ENCODE measurements at places on chromosomes 1 and 21.

GRCh38 chr1:244761279-244761678 is 74.2 kb upstream of the COX20 start:
- DNase-seq, result no peak

GRCh38 chr21:39118604-39119215 is 64.5 kb downstream of the PSMG1 start:
- DNase-seq, result no peak

- DNase-seq, result no peak
Measured at GRCh38 chr1:217230412-217230811, 400.5 kb downstream of the GPATCH2 start.

- no peak for DNase-seq
Measured at GRCh38 chr1:44539991-44540730, 134.1 kb downstream of the TMEM53 start.

DNA sequence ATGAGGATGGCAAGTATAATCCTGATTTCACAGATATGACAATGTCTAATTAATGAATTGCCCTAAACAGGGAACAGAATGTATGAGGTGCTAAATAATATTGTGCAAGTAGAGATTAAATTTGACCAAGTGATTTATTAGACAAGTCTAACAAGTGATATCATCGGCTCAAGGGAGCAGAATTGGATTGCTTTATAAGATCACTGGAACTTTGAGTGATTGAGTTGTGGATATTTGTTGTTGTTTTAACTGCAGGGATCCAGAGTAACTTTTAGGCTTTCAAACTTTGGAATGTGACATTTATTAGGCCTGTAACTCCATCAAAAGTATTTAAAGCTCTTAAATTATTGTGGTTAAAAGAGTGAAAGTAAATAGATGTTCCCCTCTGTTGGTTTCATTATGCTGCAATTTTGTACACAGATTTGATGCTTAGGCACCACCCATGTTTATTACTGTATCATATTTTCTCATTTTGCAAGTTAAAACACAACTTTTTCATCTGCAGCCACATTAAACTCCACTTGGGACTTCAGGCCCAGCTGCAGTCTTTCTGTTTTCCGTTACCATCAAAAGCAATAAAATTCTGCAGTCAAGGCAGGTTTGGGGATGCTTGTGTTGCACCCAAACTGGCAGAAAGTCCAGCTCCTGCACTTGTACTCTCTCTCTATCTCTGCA is 206.6 kb downstream of the HLX start:
- no peak for DNase-seq

DNA sequence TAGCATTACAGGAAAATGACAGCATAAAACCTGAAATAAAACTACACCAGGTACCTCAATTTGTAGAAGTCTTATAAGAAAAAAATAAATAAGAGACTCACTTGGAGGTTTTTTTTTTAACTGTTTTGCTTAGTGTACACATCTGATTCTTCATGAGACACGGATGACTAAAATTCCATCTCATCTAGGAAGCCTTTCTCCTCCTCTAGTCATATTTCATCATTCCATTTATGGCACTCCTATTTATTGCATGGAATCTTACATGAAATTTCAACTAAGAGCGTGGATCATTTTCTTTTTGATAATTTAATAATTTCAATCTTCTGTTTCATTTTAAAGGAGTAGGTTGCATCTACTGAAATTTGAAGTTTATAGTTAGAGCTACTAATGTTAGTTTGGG is 1.6 kb upstream of the PTGS2 start:
- no peak for DNase-seq

- DNase-seq, result no peak
Measured at GRCh38 chr1:28147264-28148094, 29.0 kb downstream of the PTAFR start.

DNA sequence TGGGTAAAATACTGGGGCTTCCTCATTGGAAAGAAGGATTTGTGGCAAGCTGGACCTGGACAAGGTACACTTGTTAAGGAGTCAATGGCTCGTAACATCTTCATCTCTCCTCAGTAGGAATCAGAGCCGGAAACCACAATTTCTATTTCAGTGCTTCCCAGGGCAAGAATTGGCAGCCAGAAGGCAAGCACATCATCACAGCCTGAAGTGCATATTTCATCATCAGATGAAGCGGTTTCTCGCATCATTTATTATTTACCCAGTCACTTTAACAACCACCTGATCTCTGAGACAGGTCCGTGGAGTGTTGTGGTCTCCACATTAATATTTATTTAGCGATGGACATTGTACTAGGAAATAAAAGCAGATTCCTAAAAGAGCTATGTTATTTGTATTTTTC is 55.0 kb downstream of the KCNJ15 start:
- no peak for DNase-seq

DNA sequence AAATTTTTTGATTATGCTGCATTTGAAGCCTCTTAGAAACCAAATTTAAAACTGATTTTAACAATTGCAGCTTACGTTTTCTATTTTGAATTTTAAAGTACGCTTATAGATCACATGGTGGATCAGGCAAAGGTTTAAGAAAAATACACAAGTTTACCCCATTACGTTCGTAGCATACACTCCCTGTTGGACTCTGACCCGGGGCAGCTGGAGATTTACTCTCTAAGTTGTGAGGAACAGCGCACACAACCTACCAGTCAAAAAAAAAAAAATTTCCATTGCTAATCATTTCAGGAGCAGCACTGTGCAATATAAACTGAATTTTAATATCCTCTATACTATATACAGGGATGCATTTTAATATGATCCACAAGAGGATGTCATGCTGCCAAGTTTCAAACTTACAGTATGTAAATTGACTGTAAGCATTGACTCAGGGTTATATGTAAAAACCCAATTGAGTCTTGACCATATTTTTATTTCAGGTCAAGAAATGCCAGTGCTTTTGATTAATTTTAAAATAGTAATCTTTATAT is 20.4 kb downstream of the CSDE1 start:
- no peak for DNase-seq
